Large intestine (tissue), 12 donors: ENCODE measurements at places on chromosomes 3 and 15.
A peak's percentile ranks its signal among the peaks of the same experiment; 100 is the strongest.

GRCh38 chr15:79434361-79434760 is 2.2 kb downstream of the MINAR1 start:
- no peak for DNase-seq

- peak; percentile 39 for DNase-seq
Measured at GRCh38 chr3:184911570-184911969, 99.6 kb downstream of the VPS8 start.

- DNase-seq, result no peak
Measured at GRCh38 chr3:85377115-85377514, 418.3 kb downstream of the CADM2 start.

DNA sequence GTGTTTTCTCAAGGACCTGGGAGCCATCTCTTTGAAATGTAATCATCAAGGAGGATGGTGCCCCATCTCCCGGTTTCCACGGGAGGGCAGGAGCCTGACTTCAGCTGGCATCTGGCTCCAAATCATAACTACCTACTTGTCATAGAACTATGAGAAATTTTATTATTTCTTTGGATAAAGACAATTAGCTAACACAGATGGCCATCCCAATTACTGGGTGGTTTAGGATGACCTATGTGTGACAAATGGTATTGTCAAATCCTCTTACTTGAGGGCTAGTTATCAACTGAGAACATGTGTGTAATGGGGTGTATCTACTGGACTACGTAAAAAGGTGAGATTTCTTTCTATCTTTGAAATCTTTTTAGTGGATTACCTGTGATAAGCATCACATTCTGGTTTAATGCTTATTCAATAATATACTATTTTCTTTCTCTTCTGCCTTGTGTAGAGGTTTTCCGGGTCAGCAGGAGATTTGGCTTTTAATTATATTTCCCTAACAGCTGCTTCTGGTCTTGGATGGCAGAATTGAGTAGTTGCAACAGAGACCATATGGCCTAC is 15.3 kb upstream of the PARP14 start:
- no peak for DNase-seq

DNA sequence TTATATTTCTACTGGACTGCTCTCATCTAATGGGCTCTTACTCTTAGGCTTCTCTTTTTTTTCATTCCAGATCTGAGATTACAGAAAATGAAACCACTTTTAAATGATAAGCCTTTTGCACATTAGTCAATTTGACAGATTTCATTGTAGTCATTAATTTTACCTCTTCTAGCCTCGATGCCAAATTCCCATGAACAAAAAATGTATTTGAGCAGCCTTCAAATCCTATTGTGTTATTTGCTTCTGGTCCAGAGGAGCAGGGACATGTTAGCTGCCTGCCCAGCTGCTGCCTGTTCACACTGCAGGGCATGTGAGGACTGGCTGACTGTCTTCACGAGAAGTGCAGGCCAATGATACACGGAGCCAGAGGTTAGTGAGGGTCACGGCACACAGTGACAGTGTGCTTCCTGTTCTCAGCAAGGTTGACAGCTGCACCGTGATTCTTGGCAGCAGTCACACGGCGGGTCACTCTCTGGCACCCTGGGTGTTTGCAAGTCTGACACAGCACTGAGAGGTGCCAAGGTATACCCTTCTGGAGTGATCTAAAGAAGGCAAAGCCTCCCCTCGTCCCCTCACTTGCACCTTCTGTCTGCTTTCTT is 40.8 kb downstream of the KAT2B start:
- DNase-seq, result no peak

DNA sequence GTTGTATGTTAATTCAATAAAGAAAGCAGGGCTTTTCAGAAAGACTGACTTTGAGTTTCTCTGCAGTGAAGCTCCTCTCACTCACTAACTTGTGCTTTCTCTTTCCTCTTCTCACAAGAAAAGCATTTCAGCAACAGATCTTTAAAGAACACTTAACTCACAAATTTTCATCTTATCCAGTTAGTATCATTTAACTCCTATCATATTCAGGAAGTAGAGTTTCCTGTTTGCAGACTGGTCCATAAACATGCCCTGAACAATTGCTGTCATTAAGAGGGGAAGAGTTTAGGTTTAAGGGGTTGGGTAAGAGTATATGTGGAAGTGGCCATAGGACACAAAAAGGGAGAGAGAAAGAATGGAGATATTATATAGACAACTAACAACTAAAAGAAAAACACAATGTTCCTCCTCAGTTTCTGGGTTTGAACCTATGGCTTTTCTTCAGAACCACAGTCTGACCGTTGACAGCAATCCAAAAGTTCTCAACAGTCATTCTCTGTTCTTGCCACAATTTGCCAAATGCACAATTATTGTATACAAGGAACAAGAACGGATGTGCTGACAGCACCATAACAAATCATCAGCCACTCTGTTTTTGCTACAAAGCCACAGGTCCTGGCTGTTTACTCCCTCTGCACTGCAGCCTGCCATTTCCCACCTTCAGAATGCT is 63.9 kb downstream of the CHAC1 start:
- DNase-seq, result no peak

- peak; percentile 51 for DNase-seq
Measured at GRCh38 chr15:47750030-47750739, 32.9 kb downstream of the SEMA6D start.

- DNase-seq, result peak; percentile 47
Measured at GRCh38 chr15:65400760-65401610, 21.8 kb downstream of the IGDCC4 start.

- DNase-seq, result peak; percentile 62
Measured at GRCh38 chr3:53498806-53499641, 4.6 kb downstream of the CACNA1D start.

GRCh38 chr3:71705681-71706080 is 19.5 kb downstream of the EIF4E3 start:
- no peak for DNase-seq

GRCh38 chr3:57154470-57155309 is 10.5 kb downstream of the IL17RD start:
- no peak for DNase-seq

DNA sequence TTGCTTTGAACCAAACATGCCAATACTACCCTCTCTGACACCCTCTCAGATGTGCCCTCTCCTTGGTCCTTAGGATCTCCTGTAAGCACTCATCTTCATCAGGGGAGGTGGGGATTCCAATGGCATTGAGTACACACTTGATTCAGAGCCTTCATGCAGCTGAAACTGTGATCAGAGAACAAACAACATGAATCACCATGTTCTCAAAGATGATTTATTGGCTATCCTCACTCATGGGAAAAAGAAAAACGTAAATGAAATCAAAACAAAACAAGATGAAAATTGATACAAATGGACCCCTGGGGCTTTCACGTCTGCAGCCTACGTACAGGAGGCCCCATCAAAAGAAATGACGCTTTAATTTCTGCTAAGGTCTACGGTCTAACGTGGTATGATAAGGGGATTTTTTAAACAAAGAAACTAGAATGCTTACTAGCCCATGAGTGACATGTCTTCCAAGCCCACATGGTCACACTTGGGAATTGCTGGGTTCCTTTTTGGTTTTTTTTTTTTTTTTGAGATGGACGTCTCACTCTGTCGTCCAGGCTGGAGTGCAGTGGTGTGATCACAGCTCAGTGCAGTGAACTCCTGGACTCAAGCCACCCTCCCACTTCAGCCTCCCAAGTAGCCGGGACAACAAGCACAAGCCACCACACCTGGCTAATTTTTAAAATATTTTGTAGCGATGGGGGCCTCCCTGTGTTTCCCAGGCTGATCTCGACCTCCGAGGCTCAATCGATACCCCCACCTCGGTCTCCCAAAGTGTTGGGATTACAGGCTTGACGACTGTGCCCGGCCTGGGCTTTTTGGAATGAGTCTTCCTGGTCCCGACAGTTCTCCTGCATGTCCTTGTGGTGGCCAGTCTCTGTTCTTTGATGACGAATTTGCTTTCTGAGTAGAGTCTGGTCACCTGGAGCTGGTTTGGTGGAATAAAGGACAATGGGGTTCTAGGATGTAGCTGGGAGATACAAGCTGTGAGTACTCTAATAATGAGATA is 202.6 kb downstream of the XXYLT1 start:
- DNase-seq, result no peak
